T-helper 2 cell (primary cell): ENCODE measurements at places on chromosomes 11 and 22.

- no peak for DNase-seq
These were observed 24.7 kb downstream of the KCNE3 start for GRCh38 chr11:74442636-74443035.

DNA sequence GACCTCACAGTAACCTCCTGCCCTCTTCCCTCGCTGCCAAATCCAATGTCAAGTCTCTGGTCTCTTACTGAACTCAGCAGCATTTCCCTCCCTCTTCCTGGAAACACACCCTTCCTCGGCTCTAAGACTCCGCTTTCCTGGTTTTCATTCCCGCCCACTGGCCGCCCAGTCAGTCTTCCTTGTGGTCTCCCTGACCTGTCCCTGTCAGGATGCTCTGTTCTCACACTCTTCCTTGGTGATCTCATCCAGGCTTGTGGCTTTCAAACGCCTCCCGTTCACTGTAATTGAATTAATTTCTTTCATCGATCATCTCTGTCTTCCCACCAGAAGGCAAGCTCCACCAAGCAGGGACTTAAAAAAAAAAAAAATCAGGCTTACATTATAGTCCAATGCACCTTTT lies 33.5 kb downstream of the MYO18B start:
- no peak for DNase-seq

DNA sequence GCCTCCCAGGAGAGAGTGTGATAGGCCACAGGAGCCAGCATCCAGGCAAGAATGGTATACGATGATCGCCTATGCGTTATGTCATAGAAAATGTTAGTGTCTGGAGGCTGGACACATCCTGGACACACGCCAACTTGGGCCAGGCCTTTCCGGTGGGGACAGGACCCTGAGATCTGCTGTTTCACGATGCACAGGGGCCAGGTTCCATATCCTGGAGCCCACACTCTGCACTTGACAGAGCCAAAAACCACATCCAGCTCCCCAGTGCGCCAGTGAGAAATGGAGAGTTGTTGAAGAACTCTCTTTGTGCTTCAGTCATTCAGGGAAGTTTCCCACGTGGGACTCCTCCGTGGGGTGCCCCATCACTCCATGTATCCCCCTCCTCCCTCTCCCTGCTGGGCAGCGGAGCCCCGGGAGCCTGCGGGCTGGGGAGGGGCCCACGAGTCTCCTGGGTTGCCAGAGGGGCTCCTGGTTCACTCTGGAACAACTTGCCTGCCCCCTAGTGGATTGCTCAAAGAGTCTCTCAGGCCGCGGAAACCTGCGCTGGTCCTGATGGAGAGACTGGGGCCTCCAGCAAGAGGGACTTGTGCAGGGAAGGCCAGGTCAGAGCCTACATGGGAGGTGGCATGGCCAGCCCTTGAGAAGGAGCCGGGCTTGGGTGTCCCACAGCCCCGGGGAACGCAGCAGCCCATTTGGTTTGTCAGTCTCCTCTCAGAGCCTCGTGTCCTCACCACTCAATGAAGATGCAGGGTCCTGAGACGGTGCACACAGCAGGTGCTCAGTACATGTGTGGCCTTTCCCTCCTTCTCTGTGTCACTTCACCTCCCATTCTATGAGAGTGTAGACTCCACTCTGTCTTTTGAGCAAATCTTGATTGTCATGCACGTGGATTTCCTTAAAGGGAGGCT lies 10.2 kb upstream of the LRRC32 start:
- peak; percentile 32 for DNase-seq

DNA sequence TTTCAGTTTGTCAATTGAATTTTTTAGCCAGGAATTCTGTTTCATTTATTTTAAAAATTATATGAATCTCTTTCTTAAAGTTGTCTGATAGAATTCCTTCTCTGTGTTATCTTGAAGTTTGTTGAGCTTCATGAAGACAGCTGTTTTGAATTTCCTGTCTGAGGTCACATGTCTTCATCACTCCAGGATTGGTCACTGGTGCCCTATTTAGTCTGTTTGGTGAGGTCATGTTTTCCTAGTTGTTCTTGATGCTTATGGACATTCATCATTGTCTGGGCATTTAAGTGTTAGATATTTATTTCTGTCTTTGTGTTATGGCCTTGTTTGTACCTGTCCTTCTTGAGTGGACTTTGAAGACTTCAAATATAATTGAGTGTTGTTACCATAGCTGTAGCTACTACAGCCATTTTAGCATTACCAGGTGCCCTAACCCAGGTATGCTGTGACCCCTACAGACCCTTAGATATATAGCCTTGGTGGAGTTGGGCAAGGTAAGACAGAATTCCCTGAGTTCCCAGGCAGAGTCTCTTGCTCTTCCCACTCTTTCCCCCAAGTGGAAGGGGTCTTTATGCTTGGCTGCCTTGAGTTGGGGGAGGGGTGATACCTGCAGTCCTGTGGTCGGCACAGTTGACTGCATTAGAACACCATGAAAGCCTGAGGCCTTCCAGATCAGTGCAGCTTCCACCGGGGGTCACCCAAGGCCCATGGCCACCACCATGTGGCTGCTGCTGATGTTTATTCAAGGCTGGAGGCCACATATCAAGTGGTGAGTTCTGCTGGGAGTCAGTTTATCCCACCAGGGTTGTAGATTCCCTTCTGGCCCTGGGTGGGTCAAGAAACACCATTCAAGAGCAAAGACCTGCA lies 229.6 kb downstream of the DYNC2H1 start:
- peak; percentile 2 for DNase-seq

DNA sequence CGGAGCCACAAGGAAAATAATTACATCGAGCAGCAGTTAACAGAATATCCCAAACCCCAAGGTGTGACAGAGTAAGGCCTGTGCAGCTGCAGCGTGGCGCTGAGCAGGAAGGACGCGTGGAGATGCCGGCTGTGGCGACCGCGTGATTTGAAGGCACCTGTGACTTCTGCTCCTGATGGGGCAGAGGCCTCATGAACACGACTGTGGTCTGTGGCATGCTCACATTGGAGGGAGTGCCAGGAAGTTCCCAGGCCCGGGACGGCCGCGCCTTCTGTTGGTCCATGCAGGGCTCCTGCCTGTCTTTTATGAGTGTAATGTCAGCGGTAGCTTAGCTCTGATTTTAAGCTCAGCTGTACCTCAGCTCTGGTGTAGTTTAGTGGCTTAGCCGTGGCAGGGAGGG lies 50.4 kb downstream of the TPCN2 start:
- no peak for DNase-seq

DNA sequence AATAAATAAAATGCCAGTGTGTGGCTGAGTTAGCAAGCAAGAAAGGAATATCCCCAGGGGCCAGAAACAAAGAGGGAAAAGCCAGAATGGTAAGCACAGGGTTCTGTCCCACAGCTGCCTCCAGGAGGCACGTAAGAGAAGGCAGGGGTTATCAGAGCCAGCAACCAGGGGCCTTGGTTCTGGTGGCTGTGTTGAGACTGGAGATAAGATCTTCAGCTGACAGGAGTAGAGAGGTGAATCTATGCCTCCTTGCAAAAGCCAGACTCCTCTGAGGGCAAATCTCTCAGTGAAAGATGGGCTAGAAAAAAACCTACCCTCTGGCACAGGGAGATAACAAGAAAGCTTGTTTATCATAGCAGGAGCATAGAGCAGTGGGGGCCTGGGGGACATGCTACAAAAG lies 29.8 kb upstream of the NFAM1 start:
- no peak for DNase-seq

- no peak for DNase-seq
These were observed 5.7 kb downstream of the CTSD start for GRCh38 chr11:1757861-1758610.

- DNase-seq: no peak
These were observed 1.0 kb downstream of the KIAA1671 start for GRCh38 chr22:24953384-24954113.

GRCh38 chr11:44149651-44150050 lies 54.2 kb downstream of the EXT2 start:
- DNase-seq: no peak

GRCh38 chr11:133153031-133153430 lies 379.3 kb downstream of the OPCML start:
- DNase-seq: no peak

DNA sequence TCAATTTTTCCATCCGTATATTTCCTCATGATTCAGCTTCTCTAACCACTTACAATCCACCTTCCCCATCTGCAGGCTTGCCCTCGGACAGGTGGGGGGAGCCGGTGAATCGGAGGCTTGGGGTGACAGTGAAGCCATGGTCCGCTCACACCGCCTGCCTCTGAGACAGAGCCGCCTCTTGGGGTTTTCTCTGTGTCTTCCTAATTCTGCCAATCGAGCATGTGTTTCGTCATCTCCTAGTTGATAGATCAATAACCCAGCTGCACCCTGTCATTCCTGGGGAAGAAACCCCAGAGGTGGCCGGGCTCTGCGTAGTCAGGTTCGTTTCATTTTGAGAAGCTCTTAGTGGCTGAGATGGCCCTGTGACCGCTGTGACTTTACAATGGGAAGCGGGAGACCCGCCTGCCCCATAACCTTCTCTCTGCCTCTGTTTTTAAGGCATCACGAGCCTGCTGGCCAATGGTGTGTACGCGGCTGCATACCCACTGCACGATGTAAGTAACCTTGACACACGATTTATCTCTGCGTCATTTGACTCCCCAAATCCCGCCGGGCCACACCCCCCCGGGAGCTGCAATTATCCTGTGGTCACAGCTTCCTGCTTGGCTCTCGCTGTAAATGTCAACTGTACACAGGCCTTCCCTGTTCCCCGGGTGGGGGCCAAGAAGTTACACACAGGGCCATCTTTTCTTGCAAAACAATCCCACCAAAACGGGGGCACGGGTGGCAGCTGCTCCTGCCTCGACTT lies 33.3 kb downstream of the ANO1 start:
- no peak for DNase-seq

GRCh38 chr11:9651481-9651880 lies 12.4 kb upstream of the SWAP70 start:
- DNase-seq: no peak

GRCh38 chr11:86923999-86924766 lies 31.0 kb downstream of the FZD4 start:
- DNase-seq: no peak

- no peak for DNase-seq
These were observed 21.7 kb downstream of the SLC25A17 start for GRCh38 chr22:40797427-40797826.
